ENCODE measurements at places on chromosomes 6 and 20. TPM values are rescaled to one million over a fixed set of nuclear protein-coding genes. Genes with fewer than 3 reads are reported as not detected.

DNA sequence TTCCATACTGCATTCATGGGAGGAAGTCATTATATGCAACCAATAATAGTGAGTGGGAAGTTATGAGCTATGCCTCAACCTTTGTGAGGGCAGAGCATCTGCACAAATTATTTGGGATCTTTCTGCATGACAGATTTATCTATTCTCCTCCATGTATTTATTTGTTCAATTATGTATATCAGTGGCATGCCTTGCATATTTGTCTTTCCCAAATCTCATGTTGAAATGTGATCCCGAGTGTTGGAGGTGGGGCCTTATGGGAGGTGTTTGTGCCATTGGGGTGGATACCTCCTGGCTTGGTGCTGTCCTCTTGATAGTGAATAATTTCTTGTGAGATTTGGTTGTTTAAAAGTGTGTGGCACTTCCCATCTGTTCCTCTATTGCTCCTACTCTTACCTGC is 1246.0 kb upstream of the CITED2 start:
- DNase-seq, result no peak

Gene SLC52A3
- 0.29 TPM for polyA plus RNA-seq

DNA sequence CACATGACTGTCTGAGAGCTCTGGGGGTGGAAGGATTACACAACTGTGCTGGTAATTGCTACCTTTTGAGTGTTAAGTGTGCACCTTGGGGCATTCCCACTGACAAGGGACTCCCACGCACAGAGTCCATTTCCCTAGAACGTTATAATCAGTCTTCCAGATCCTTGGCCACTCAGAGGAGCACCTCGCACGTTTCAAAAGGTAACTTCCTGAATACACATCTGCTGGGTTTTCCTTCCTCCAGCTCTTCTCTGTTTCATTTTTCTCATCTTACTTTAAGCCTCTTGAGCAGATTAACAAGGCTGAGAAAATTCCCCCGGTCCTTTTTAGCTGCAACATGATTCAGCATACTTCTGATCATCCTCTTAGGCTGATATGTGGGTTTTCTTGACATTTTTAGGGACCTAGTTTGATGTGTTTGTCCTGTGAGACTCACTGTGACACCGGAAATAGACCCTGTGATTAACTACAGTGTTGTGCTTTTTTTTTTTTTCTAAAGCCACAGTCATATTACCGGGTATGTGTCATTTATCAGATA is 98.4 kb upstream of the DUSP22 start:
- no peak for DNase-seq

DNA sequence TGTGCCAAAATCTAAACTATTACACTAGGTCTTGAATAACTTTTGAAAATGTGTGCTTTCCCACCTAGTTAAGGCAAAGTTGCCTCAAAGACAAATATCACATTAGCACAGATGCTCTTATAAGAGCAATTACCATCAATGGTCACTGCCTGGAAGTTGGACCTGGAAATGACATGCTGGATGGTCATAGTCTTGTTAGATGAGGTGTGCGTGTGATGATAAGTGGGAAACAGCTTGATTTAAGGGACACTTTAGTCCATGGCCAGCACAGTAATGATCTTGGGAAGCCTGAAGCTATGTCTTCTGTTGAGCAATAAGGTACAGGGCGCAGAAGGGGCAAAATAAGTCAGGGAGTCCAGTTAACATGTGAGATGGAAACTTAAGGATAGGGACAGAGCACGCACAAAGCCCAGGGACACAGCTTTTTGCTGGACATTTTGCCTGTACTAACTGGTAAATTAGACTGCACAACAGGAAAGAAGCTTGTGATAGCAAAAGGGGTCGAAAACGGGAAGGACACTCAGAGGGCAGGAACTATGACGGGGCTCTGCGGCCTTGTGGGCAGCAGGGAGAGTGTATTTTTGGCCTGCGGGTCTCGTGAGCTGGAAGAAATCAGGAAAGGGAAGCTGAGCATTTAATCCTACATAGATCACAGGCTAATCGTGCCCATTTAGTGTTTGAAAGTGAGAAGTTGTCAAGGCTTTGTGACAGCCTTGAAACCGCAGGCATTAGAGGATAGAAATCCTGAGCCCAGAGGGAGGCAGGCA is 66.7 kb upstream of the BMP2 start:
- peak; percentile 37 for DNase-seq

Gene PYGB
- polyA plus RNA-seq, result 20.7 TPM

DNA sequence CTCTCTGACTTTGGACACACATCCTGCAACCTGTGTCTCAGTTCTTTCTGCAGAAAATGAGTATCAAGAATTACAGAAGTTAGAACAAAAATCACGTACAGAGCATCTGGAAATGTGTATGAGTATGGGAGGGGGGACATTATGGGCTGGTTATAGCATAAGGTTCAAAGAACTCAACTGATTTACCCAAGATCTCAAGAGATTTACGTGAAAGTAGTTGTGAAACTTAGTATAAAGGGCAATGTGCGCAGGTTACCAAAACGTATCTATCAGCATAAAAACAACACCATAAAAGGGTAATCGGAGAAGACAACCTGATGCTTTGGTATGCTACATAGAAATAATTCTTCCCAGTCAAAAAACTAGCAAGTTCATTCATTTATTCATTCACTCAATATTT is 15.6 kb upstream of the DST start:
- DNase-seq, result no peak

Gene PLN
- polyA plus RNA-seq, result 5.1 TPM

DNA sequence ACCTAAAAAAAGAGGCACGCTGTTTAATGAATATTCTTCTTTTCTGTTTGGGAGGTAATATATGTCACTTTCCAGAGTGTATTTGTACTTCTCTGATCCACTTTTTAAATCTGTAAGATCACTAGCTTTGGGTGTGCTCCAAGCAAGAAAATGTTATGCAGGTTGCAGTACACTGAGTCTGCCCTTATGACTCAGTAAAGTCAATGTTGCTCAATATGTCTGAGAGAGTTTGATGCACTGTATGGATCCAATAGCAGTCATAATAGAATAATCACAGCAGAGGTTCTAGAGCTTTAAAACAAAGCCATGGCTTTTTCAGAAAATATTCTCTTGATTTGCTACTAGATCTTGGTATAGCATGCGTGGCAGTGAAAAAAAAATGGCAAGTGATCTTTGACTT is 525.3 kb upstream of the HTR1E start:
- DNase-seq, result no peak

Gene RHAG
- 1.1 TPM for polyA plus RNA-seq

DNA sequence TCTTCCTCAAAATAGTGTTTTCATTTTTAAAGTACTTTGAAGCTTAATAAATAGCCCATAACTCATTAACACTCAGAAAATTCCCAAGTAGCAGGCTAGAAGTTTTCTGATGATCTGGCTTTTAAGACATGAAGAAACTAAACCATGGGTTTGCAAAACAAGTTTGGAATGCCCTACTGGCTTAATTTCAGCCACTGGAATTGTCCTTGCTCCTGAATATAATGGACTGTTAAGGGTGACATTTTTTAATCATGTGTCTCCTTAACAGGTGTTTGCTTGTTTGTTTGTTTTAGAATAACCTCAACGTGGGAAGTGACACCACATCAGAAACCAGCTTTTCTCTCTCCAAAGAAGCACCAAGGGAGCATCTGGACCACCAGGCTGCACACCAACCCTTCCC is 49.1 kb downstream of the ISM1 start:
- no peak for DNase-seq

GRCh38 chr20:41055679-41056078 is 27.1 kb downstream of the TOP1 start:
- no peak for DNase-seq

DNA sequence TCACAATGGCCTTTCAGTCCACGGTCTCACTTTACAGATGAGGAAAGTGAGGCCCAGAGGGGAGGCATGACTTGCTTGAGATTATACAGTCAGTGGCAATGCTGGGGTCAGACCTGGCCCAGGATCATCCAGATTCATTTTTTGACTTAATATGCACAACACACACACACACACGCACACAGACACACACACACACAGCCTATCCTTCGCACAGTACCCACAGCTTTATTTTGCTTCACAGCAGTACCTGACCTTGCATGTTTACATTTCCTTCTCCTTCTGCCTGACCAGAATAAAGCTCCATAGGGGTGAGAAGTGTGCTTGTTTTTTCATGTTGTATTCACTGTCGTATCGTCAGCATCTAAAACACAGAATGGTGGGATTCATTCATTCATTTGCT is 79.8 kb downstream of the VEGFA start:
- no peak for DNase-seq

- no peak for DNase-seq
These were observed 34.1 kb upstream of the RPL7L1 start for GRCh38 chr6:42845327-42845694.

DNA sequence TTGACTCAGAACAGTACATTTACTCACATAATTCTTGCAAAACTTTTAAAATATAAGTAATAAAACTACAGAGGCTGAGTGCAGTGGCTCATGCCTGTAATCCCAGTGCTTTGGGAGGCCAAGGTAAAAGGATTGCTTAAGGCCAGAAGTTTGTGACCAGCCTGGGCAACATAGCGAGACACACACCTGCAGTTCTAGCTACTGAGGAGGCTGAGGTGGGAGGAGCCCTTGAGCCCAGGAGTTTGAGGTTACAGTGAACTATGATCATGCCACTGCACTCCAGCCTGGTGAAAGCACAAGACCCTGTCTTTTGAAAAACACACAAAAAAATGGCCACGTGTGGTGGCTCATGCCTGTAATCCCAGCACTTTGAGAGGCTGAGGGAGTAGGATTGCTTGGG is 21.8 kb upstream of the MYO6 start:
- DNase-seq, result no peak

DNA sequence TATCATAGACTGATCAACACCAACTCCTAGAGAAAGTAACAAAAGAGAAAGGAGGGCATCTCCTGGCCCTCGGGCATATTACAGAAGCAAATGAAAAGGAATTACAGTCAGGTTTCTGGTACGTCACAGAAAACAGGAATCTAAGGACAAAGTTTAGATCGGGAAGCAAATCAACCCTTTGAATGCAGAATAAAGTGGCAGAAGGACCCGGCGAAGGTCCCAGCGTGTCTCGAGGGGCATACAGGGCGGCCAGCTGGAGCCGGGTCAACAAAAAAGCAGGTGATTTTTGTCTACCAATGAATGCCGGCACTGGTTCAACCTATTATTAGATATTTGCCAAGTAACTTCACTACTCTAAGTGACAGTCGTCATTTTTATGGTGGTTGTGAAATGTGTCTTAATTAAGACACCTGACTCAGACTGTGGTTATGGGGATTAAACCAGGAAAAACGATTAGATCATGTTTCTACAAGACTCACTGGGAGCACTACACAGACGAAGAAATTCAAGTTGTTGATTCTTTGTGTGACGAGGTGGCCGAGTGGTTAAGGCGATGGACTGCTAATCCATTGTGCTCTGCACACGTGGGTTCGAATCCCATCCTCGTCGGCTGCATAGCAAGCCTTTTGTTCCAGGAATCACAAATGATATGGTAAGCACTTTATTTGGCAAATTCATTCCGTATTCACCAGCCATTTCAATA is 12.4 kb upstream of the ZSCAN9 start:
- DNase-seq, result no peak

DNA sequence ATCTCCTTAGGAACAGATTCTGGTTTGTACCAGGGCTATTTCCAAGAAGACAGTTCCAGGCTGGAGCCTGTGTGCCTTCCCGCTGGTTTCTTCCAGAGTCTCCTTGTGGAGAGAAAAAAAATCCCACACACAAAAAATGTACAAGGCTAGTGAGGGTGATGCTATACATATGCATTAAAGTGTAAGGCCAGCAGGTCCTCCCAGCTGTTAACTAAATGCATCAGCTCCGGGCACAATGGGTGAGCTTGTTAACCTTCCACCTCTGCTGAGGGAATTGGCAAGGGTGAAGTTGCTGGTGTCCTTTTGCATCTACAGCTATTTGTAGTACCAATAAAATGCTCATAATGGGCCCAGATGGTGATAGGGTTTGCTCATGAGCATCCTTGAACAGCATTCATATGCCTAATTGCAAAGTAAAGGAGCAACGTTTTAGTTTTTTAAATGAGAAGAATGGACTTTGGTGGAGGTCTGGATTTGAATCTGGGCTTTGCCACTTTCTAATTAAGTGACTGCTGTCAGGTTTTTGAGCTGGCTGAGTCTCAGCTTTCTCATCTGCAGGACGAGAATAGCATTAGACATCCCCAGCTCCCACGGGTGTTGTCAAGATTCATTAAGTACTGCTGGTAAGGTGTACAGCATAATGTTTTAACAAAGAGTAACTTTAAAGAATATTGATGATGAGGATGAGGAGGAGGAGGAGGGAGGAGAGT is 361.8 kb downstream of the QKI start:
- DNase-seq, result no peak

Gene PREX1
- 20.1 TPM for polyA plus RNA-seq

DNA sequence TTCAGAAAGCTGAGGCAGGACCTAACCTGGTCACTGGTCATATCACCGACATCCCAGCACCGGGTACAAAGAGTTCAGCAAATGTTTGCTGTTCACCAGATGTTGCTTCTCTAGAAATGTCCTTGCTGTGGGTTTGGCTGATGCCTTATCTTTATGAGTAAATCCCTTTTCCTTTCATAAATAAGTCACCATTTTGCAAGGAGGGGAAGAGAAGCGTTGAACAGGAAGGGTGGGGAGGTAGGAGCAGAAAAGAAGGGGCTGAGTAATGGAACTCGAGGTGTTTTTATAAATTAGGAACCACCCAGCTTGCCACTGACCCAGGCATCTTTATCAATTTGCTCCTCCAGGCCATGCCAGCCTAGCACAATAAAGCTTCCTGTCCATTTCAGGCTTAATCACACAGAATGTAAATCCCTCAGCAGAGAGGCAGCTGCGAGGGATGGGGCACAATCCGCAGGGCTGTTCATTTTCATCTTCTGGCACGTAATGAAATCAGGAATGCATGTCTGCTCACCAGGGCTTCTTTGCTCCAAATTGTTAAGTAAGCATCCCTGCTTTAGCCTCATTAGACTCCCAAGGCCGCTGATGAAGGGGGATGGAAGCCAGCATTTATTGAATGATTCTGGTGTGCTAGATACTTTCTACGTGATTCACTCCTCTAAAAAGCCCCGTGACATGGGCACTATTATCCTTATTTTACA is 371.9 kb upstream of the CHD6 start:
- no peak for DNase-seq

Gene GPX5
- not detected for polyA plus RNA-seq

Measured in muscle of back (tissue), 13 donors.